ENCODE measurements at places on chromosomes 5 and 9. TPM values are rescaled to one million over a fixed set of nuclear protein-coding genes. Genes with fewer than 3 reads are reported as not detected.

Gene TMC1
- 0.22 TPM for total RNA-seq

- H3K27me3 ChIP-seq: no peaks in the 10 kb centered on the region
- H3K27ac ChIP-seq: no peak overlapping the region
- no peak overlapping the region for H3K4me3 ChIP-seq
- H3K4me1 ChIP-seq: no peaks in the 10 kb centered on the region
- peaks cover 1% of the 10 kb centered on the region for H3K36me3 ChIP-seq
- no peak for DNase-seq
These were observed 1481.5 kb downstream of the EFNA5 start for GRCh38 chr5:106189121-106189809.

- H3K27ac ChIP-seq: no peak overlapping the region
- no peak overlapping the region for H3K4me3 ChIP-seq
- H3K36me3 ChIP-seq: no peaks in the 10 kb centered on the region
These were observed 175.9 kb downstream of the ARRDC3 start for GRCh38 chr5:91207248-91207647.

Gene PCDHA9
- total RNA-seq: 4.0 TPM

Gene SPATA31C2
- 0.34 TPM for total RNA-seq

GRCh38 chr9:114416290-114416689, 28.5 kb upstream of the AKNA start:
- no peaks in the 10 kb centered on the region for H3K4me1 ChIP-seq
- H3K27ac ChIP-seq: no peak overlapping the region

- H3K36me3 ChIP-seq: no peaks in the 10 kb centered on the region
- H3K27me3 ChIP-seq: no peaks in the 10 kb centered on the region
- H3K4me1 ChIP-seq: peaks cover 43% of the 10 kb centered on the region
- peak overlapping the region; percentile 99 for H3K27ac ChIP-seq
- peak overlapping the region; percentile 94 for H3K4me3 ChIP-seq
These were observed 482 bp downstream of the NFIB start for GRCh38 chr9:14313378-14313940.

Gene LRRC19
- total RNA-seq: not detected

All from mesothelial cell of epicardium (in vitro differentiated cells).